ENCODE measurements at places on chromosomes 5 and 9. TPM values are rescaled to one million over a fixed set of nuclear protein-coding genes. Genes with fewer than 3 reads are reported as not detected.

ELAVL2 gene
- total RNA-seq = 0.32 TPM

PAEP gene
- total RNA-seq = not detected

BRIX1 gene
- 22.2 TPM for total RNA-seq

PDE8B gene
- total RNA-seq = 0.94 TPM

SMIM33 gene
- not detected for total RNA-seq

CFAP157 gene
- total RNA-seq = 0.10 TPM

LCN6 gene
- 14.7 TPM for total RNA-seq

TRPM3 gene
- 0.16 TPM for total RNA-seq

TOR4A gene
- total RNA-seq = 1.7 TPM

STK32A gene
- total RNA-seq = 0.20 TPM

NOTCH1 gene
- total RNA-seq = 8.7 TPM

GCNT4 gene
- 3.5 TPM for total RNA-seq

POLR3G gene
- total RNA-seq = 1.9 TPM

SLC1A1 gene
- 1.2 TPM for total RNA-seq

ZDHHC21 gene
- total RNA-seq = 7.9 TPM

PCDHB15 gene
- 1.0 TPM for total RNA-seq

TAF1L gene
- not detected for total RNA-seq

SETX gene
- total RNA-seq = 26.8 TPM

PIP5K1B gene
- total RNA-seq = 1.9 TPM

C6 gene
- 0.71 TPM for total RNA-seq

HAVCR2 gene
- total RNA-seq = 1.4 TPM

PELO gene
- 25.6 TPM for total RNA-seq

TICAM2 gene
- total RNA-seq = 1.2 TPM

ZNF608 gene
- 7.3 TPM for total RNA-seq

SLC6A18 gene
- not detected for total RNA-seq

ACOT12 gene
- not detected for total RNA-seq

NUTM2F gene
- not detected for total RNA-seq

CDC25C gene
- total RNA-seq = not detected

CENPP gene
- 7.6 TPM for total RNA-seq

PCDHGB5 gene
- 3.7 TPM for total RNA-seq

G3BP1 gene
- total RNA-seq = 230 TPM

C1QTNF2 gene
- total RNA-seq = 1.8 TPM
